ENCODE measurements at places on chromosomes 13 and 19.

- H3K27me3 ChIP-seq = no peaks in the 10 kb centered on the region
- H3K36me3 ChIP-seq = peaks cover 4% of the 10 kb centered on the region
- H3K4me3 ChIP-seq = no peak overlapping the region
- no peak for DNase-seq
- no peak overlapping the region for H3K27ac ChIP-seq
These were observed 1.3 kb downstream of the ZNF175 start for GRCh38 chr19:51572410-51572809.

DNA sequence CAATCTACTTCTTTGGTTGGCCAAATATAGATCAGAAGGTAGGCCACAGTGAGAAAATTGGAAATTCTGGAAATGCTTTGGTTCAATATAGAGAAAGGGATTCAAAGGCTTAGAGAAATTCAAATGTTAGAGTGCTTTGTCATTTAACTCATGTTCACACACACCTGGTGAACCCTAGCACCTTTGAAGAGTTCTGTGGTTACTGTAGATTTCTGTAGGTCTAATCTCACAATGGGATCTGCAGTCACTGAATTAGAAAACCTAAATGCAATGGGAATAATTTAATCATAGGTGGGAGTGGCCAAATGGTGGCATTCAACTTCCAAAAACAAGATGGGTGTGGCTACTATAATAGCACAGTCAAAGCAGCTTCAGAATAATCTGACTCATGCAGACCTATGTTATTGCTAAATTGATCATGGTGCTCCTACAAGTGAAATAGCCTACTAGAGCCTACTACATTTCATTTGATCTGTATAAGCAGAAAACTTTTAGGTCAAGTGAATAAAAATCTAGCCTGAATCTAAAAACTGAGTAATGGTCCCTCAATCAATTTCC is 1152.9 kb downstream of the PCDH9 start:
- no peaks in the 10 kb centered on the region for H3K4me1 ChIP-seq
- no peaks in the 10 kb centered on the region for H3K27me3 ChIP-seq
- no peak overlapping the region for H3K27ac ChIP-seq
- no peak for DNase-seq
- no peak overlapping the region for H3K4me3 ChIP-seq

GRCh38 chr19:49906879-49907564 is 10.3 kb upstream of the IL4I1 start:
- H3K27ac ChIP-seq = no peak overlapping the region
- peaks cover 23% of the 10 kb centered on the region for H3K36me3 ChIP-seq
- no peaks in the 10 kb centered on the region for H3K27me3 ChIP-seq
- DNase-seq = no peak
- H3K4me1 ChIP-seq = peaks cover 12% of the 10 kb centered on the region

DNA sequence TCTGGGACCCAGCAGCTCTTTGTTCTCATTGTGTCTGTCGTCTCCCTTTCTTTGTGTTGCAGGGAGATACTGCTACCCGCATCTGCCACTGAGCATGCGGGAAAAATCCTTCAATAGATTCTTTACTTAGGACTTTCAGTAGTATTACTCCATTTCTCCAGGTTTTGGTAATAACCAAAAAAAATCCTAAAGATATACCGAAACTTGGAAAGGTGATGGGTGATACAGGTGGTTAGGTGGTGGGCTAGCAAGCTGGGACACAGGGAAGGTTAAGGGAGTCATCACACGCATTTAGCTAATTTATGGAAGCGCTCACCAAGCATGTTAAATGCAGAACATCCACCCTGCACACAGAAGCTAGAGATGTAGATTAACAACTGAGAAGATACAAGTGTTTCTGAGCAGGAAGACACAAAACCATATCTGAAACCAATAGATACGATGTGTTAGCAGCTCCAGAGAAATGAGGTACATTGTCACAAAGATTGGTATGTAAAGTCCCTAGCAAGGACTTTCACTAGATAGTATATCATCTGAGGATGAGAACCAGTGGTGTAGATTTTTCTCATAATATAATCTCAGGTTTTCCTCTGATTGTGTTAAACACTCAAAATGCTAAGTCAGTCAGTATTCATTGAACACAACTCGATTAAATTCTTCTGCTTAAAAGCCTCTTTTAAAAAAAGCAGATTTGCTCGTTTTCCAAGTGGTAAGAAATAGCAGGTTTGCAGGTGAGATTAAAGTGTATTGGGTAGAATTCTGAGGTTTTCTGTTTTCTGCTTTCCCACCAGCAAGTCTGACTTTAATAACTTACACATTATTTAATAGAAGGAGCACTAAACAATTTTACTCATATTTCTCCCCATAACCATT is 1.2 kb upstream of the SLAIN1 start:
- H3K27me3 ChIP-seq = no peaks in the 10 kb centered on the region
- no peak for DNase-seq
- H3K27ac ChIP-seq = peak overlapping the region; percentile 57
- H3K4me3 ChIP-seq = peak overlapping the region; percentile 84
- H3K36me3 ChIP-seq = no peaks in the 10 kb centered on the region

DNA sequence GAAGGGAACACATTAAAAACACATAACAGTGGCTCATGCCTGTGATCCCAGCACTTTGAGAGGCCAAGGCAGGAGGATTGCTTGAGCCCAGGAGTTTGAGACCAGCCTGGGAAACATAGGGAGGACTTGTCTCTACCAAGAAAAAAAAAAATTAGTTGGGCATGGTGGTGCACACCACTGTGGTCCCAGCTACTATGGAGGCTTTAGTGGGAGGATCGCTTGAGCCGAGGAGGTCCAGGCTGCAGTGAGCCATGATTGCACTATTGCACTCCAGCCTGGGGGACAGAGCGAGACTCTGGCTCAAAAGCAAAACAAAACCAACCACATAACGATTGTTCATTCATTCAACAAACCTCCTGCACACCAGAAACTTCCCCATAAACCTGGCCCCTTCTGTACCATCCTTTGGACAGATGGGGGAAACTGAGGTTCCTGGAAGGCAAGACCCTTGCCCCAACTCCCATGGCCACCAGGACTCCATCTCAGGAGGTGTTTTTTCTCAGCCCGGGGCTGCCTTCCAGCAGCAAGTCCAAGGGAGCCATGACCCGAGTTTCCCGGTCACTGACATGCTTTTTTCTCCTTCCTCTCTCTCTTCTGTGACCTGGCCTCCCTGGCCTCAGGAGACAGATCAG is 4.3 kb downstream of the FOSB start:
- H3K27ac ChIP-seq = no peak overlapping the region
- H3K4me1 ChIP-seq = peaks cover 40% of the 10 kb centered on the region
- DNase-seq = no peak
- H3K4me3 ChIP-seq = no peak overlapping the region
- no peaks in the 10 kb centered on the region for H3K27me3 ChIP-seq

DNA sequence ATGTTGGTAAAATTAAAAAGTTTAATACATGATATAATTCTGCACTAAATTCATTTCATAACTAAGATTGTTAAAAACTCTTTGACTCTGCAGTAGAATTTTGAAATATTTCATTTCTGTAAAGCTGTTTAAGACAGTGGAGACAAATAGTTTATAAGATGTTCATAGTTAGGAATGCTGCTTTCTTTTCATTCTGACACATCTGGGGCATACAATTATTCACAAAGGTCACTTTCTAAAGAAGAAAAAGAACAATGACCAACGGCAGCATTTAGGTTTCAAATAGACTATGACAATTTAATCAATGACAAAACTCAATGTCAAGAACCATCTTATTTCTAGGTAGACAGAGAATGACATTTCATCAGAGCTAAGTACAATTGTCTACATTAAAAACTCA is 1422.1 kb downstream of the PCDH9 start:
- H3K27ac ChIP-seq = no peak overlapping the region
- H3K4me3 ChIP-seq = no peak overlapping the region
- H3K27me3 ChIP-seq = no peaks in the 10 kb centered on the region
- no peaks in the 10 kb centered on the region for H3K36me3 ChIP-seq
- no peak for DNase-seq

DNA sequence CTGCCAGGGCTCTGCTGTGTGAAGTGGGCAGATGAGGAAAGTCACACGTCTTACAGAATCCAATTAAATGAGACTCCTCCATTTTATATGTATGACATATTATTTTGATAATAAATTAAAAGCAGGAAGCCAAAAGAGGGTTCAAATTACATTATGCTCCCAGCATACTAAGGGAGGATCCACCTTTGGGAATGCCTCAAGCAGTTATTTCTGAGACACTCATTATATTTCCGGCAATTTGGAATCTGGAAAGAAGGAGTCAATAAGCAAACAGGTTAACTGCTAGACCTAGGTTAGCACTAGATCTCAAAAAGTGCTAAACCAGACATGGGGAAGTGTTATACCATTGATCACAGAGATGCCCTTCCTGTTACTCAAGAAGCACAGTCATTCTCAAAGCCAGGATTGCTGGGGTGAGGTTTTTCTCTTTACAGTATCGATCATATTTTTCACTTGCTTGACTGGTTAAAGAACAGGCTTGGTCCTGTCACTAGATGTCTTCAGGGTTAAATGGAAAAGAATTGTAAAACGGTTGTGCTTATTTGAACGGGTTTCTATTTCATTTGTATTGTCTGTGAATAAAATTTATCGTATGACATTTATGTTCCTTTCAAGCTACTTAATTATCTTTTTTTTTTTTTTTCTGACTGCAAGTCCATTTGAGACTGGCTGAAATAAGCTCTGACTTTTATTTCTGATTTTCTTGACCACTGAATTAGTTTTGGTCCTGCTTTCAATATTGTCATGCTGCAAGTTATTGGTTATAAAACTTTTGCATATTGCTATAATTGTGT is 523.2 kb downstream of the KLF12 start:
- DNase-seq = no peak
- H3K4me1 ChIP-seq = no peaks in the 10 kb centered on the region
- H3K27ac ChIP-seq = no peak overlapping the region
- no peak overlapping the region for H3K4me3 ChIP-seq

GRCh38 chr19:42159942-42160341 is 27.7 kb upstream of the POU2F2 start:
- H3K27ac ChIP-seq = no peak overlapping the region
- H3K4me1 ChIP-seq = no peaks in the 10 kb centered on the region
- no peaks in the 10 kb centered on the region for H3K27me3 ChIP-seq
- DNase-seq = no peak
- no peak overlapping the region for H3K4me3 ChIP-seq

DNA sequence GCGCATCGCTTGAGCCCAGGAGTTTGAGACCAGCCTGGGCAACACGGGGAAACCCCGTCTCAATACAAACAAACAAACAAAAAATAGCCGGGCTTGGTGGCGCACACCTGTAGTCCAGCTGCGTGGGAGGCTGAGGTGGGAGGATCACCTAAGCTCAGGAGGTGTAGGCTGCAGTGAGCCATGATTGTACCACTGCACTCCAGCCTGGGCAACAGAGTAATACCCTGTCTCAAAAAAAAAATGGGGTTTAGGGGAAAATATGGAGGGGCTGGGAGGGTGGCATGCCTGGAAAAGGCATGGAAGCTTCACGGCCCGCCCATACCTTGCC is 1.9 kb upstream of the ISYNA1 start:
- H3K4me1 ChIP-seq = peaks cover 30% of the 10 kb centered on the region
- no peaks in the 10 kb centered on the region for H3K27me3 ChIP-seq
- peaks cover 25% of the 10 kb centered on the region for H3K36me3 ChIP-seq
- no peak overlapping the region for H3K4me3 ChIP-seq
- peak overlapping the region; percentile 1 for H3K27ac ChIP-seq

DNA sequence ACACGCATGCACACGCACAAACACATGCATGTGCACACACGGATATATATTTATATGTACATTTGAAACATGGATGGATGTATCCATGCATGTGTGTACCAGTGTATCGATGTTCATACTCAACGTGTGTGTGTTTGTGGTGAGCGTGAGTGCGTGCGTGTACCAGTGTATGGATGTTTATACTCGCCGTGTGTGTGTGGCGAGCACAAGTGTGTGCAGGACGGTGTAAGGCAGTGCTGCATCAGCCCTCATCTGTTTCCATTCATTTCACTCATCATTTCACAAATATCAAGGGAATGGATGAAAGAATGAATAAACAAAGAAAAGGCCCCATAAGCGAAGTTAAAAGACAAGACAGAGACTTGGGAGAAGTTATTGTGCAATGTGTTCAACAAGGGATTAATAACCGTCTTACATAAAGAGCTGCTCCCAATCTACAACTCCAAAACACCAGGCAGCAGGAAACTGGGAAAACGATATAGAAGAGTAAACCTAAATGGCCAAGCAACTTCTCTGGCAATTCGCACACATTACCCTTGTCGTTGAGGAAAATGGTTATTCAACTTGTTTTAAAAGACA is 21.7 kb upstream of the MIER2 start:
- H3K27me3 ChIP-seq = no peaks in the 10 kb centered on the region
- H3K36me3 ChIP-seq = no peaks in the 10 kb centered on the region
- H3K4me3 ChIP-seq = no peak overlapping the region

- H3K36me3 ChIP-seq = no peaks in the 10 kb centered on the region
- no peak overlapping the region for H3K4me3 ChIP-seq
- no peak overlapping the region for H3K27ac ChIP-seq
- no peaks in the 10 kb centered on the region for H3K4me1 ChIP-seq
These were observed 899.5 kb upstream of the SLC10A2 start for GRCh38 chr13:103965506-103966243.

GRCh38 chr13:95734124-95734523 is 57.2 kb downstream of the DNAJC3 start:
- no peak overlapping the region for H3K4me3 ChIP-seq
- H3K27ac ChIP-seq = no peak overlapping the region
- no peaks in the 10 kb centered on the region for H3K27me3 ChIP-seq

- no peaks in the 10 kb centered on the region for H3K27me3 ChIP-seq
- no peak overlapping the region for H3K4me3 ChIP-seq
- peak; percentile 50 for DNase-seq
- H3K27ac ChIP-seq = no peak overlapping the region
These were observed 50.3 kb downstream of the CCDC70 start for GRCh38 chr13:51912091-51912490.
